Cerebellar cortex (tissue), 1 donor: ENCODE measurements at places on chromosomes 11 and 22.

DNA sequence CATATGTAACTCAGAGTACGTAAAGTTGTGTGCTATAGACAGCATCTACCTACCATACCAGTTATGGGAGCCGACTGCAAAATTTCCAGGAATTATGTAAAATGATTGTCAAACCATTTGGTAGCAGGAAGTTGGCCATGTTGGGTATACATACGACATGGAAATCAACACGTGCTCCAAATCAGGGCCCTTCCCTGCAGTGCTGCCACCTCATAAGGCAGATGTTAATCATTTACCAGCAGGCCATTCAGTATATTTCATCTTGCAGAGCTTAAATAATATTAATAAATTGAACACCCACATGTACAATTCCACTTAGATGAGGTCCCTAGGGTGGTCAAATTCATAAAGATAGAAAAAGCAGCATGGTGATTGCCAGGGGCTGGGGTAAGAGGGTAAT lies 9.8 kb downstream of the MS4A18 start:
- no peak for DNase-seq

DNA sequence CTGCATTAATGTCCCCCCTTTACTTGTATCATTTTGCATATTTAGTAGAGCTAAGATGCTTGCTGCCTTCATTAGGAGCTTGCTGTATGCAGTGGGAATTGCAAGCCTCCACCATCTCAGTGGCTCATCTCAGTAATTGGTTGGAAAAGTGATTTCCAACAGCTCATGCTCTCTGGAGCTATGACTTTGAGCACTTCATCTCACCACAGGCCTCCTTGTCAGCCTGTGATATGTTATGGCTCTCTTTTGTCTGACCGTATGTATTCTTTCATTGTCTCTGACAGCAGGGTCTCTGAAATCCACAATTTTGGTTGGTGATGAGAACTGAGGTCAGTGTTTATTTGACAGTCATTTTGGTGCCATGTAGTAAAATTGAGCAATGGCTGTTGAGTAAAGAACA lies 345.1 kb downstream of the FAT3 start:
- no peak for DNase-seq

GRCh38 chr22:48531761-48532435 lies 1295.8 kb downstream of the BRD1 start:
- DNase-seq = no peak

- DNase-seq = no peak
Observed at GRCh38 chr22:49735411-49735900, 92.2 kb downstream of the BRD1 start.

DNA sequence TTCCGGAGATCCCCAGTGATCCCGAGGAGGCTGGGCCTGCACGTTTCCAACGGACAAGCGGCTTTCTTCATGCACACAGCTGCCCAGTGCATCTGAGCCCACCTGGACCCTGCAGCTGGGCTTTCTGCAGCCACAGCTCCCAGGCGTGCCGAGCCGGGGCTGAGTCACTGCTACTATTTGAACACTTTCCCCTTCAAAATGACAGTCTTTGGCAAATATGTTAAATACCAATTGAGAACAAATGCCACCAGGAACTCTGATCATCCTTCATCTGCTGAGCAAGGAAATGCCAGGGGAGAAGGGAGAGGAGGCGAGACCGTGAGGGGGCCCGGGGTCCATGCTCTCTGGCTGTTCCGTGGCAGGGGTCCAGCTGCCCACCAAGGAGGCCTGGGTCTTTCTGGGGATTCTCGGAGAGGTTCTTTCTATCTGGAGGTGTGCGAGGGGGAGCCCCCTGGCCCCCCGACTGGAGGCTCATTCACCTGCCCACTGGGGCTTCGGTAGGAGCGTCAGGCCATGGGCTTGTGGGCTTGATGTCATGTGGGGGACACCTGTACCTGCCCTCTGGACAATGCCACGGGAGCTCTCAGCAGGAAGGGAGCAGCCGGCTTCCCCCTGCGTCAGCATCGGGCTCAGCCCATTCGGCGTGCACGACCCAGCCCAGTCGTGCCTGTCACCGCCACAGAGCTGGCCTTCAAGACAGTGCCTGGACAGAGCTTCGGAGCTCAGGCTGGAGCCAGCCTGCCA lies 159.6 kb downstream of the CTTN start:
- no peak for DNase-seq

- DNase-seq = no peak
Observed at GRCh38 chr11:35746356-35747153, 84.0 kb downstream of the TRIM44 start.

GRCh38 chr11:77267962-77268361 lies 33.5 kb downstream of the GDPD4 start:
- no peak for DNase-seq

DNA sequence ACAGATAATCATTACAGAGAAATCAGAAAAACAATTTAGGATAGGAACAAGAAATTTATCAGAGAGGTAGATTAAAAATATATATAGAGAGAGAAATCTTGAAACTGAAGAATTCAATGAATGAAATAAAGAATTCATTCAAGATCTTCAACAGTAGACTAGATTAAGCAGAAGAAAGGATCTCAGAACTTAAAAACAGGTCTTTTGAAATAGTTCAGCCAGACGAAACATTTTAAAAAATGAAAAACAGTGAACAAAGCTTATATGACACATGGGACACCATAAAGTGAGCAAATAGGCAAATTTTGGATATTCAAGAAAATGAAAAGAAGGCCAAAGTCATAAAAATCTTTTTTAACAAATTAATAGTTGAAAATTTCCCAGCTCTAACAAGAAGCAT lies 138.8 kb downstream of the CASP12 start:
- no peak for DNase-seq

GRCh38 chr22:22590136-22590891 lies 31.2 kb upstream of the PRAME start:
- DNase-seq = no peak

GRCh38 chr11:83645561-83645960 lies 359.4 kb upstream of the CCDC90B start:
- DNase-seq = no peak

DNA sequence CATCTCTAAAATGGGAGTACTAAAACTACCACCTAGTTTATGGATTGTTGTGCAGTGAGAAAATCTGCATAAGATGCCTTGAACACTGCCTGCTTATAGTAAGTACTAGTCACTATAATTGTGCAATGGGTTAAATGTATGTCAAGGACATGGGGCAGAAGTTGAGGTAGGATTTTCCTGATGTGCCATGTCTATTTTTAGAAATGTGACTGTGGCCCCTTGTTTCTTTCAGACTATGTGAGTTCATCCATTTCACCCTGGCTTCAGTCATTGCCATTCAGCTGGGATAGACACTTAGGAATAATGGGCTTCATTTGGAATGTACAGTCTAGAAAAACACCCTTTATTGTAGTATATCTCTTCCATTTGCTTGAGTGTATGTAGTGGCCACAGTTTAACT lies 51.4 kb downstream of the BDNF start:
- no peak for DNase-seq

- no peak for DNase-seq
Observed at GRCh38 chr11:24163841-24164240, 333.0 kb upstream of the LUZP2 start.

DNA sequence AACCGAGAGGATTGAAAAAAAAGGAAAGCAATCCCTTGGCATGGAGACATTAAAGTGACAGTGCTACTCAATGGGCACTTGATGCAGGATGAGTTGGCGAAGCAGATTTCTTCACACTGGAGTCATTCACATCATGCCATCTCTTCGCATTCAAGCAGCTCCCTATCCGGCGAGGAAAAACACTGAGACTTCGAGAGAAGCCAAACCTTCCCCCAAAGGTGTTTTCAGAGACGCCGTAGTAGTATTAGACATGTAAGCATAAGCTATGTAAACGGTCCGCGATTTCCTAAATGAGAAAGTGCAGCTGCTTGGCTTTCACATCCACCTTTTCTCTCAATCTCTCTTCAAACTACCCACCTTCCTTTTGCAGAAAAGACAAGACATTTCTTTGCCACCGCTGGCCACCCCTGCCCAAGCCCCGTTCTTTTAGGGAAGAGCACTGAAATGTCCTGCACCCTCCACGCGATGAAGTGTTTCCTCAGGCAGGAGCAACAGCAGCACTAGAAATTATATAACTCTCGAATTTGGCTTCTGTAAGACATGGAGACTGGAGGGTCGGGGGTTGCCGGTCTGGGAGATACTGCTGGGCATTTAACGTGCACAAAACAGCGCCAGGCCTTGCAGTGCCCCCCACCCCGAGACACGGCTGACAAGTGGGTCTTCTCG lies at the start of gene DLG2:
TSS of gene DLG2 (minus strand) at position 13 of the 666 bp plus-strand sequence.
- peak; percentile 83 for DNase-seq

DNA sequence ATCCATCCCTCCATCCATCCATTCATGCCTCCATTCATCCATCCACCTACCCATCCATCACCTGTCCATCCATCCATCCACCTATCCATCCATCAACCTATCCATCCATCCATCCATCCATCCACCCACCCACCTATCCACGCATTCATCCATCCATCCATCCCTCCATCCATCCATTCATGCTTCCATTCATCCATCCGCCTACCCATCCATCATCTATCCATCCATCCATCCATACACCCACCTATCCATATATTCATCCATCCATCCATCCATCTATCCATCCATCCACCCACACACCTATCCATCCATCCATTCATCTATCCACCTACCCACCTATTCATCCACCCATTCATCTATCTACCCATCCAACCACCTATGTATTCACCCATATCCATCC lies 13.8 kb downstream of the PARVG start:
- DNase-seq = no peak

DNA sequence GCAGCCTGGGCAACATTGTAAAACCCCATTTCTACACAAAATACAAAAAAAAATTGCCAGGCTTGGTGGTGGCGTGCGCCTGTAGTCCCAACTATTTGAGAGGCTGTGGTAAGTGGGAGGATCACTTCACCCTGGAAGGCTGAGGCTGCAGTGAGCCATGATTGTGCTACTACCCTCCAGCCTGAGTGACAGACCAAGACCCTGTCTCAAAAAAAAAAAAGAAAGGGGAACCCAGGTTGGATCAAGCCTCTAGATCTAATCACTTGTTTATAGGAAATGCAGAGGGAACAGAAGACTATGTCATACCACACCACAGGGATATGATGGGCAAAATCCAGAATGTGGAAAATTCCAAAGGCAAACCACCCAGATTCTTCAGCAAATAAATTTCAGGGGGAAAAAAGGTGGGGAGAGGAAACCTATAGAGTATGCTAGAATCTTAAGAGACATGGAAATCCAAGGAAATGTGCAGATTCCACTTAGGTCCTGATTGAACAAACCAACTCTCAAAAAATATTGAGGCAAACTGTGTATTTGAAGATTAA lies 16.5 kb upstream of the MALAT1 start:
- DNase-seq = peak; percentile 50

DNA sequence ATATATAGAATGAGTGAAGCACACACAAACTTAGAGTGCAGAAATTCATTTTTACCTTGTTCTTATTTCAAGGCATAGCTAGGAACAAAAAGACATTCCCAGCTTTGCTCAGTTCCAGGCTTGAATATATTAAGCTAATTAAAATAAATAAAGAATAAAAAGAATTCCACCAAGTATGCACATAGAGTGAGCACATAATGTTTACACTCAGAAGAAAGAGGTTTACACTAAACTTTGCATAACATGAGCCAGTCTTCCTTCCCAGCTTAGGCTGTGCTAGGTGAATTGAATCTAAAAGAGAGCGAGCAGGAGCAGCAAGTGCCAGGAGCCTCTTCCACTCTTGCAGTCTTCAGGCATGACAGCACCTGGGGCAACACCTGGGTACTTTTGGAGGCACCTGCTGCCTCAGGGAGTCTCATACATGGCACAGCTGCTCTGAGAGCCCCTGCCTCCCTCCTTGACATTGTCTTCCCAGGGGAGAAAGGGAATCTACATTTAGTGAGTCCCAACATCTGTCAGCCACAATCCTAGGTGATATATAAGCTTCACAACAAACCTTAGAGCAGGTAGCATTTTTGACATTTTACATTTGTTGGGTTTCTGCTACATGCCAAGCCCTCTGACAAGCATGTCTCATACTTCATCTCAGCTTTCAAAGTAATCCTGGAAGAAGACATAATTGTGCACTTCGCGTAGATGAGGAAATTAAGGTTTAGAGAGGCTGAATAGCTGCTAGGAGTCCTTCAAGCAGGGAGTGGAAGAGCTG lies 732.7 kb upstream of the TENM4 start:
- no peak for DNase-seq

GRCh38 chr11:18844753-18845367 lies 53.3 kb upstream of the PTPN5 start:
- peak; percentile 22 for DNase-seq

DNA sequence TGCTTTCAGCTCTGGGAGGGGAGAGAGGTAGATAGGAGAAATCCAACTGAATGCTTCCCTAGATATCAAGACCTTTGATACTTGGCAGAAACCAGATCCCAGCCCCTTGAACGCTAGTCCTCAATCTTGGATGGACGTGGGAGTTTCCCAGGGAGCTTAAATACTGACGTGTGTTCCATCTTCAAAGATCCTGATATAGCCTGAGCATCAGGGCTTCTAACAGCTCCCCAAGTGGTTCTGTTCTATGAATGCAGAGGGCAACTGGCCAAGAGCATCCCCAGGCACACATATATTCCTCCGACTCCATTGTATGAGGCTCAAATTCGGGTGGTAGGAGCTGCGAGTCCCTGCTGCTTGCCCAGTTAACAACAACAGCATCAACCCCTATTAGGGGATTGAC lies 8.7 kb upstream of the ACCS start:
- no peak for DNase-seq

DNA sequence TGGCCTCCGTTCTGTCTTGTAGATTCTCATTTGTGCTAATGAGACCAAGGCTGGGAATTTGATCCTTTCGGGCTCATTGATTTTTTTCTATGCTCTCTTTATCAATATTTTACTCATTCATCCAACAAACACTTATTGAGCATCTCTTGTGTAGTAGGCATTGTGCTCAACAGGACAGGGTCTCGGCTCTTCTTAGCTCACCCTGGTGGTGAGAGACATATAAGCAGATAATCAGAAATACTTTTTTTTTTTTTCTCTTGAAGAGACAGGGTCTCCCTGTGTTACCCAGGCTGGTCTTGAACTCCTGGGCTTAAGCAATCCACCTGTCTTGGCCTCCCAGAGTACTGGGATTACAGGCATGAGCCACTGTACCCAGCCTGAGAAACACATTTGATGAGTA lies 48.0 kb upstream of the SLC5A1 start:
- peak; percentile 5 for DNase-seq
